A549 treated with Hydrocortisone at 1 μM for 4 hours (cell line): ENCODE measurements at places on chromosomes 13 and 19. TPM values are rescaled to one million over a fixed set of nuclear protein-coding genes. Genes with fewer than 3 reads are reported as not detected.

IGSF23 gene
- 0.15 to 0.84 TPM (median 0.66 TPM) in 5 replicates for total RNA-seq

GJA3 gene
- total RNA-seq = 1.1 to 1.2 TPM (median 1.2 TPM) in 5 replicates

ANGPTL8 gene
- total RNA-seq = not detected in 5 replicates

GFY gene
- 0.14 to 0.24 TPM (median 0.16 TPM) in 5 replicates for total RNA-seq

KIR3DL2 gene
- total RNA-seq = 0.06 TPM in 1 of 5 replicates, not detected in the others

FAM216B gene
- total RNA-seq = not detected in 5 replicates

MCEMP1 gene
- total RNA-seq = not detected in 5 replicates

ZNF418 gene
- total RNA-seq = 1.0 to 1.6 TPM (median 1.4 TPM) in 5 replicates

PRR36 gene
- total RNA-seq = 0.21 to 0.67 TPM (median 0.41 TPM) in 5 replicates

SMARCA4 gene
- 8.4 to 10.2 TPM (median 9.3 TPM) in 5 replicates for total RNA-seq

KLK4 gene
- total RNA-seq = 0.12 TPM in 1 of 5 replicates, not detected in the others

COL5A3 gene
- 2.7 to 4.3 TPM (median 3.0 TPM) in 5 replicates for total RNA-seq

TRIP10 gene
- total RNA-seq = 84.3 to 96.4 TPM (median 93.1 TPM) in 5 replicates

OR10H1 gene
- total RNA-seq = not detected in 5 replicates

KLK14 gene
- total RNA-seq = 0.26 to 0.44 TPM (median 0.36 TPM) in 5 replicates

SIGLEC8 gene
- total RNA-seq = not detected in 5 replicates

LRRC63 gene
- 0.08 TPM in 1 of 5 replicates, not detected in the others for total RNA-seq

GPR4 gene
- 0.29 to 0.56 TPM (median 0.38 TPM) in 5 replicates for total RNA-seq

GZMM gene
- 0.30 to 0.48 TPM (median 0.39 TPM) in 5 replicates for total RNA-seq

SRRM5 gene
- 0.71 to 0.94 TPM (median 0.84 TPM) in 5 replicates for total RNA-seq

PNMA8C gene
- total RNA-seq = not detected in 5 replicates

ZNF723 gene
- total RNA-seq = not detected in 5 replicates

MVB12A gene
- 29.3 to 41.6 TPM (median 39.4 TPM) in 5 replicates for total RNA-seq

FSD1 gene
- total RNA-seq = 7.6 to 8.8 TPM (median 7.8 TPM) in 5 replicates

SLC10A2 gene
- not detected in 5 replicates for total RNA-seq

GIPR gene
- total RNA-seq = 2.5 to 3.5 TPM (median 2.8 TPM) in 5 replicates

KRTDAP gene
- total RNA-seq = not detected in 5 replicates

CYP4F2 gene
- total RNA-seq = 0.06 to 0.17 TPM (median 0.17 TPM) in 4 of 5 replicates, not detected in the other

NBEA gene
- 1.3 to 2.7 TPM (median 1.9 TPM) in 5 replicates for total RNA-seq

PEX11G gene
- 1.4 to 2.6 TPM (median 1.9 TPM) in 5 replicates for total RNA-seq

MBD3L2 gene
- total RNA-seq = not detected in 5 replicates
